ENCODE measurements at places on chromosomes 16 and 17.

GRCh38 chr17:50051082-50051576, 4.8 kb upstream of the ITGA3 start:
- DNase-seq, result peak; percentile 65

DNA sequence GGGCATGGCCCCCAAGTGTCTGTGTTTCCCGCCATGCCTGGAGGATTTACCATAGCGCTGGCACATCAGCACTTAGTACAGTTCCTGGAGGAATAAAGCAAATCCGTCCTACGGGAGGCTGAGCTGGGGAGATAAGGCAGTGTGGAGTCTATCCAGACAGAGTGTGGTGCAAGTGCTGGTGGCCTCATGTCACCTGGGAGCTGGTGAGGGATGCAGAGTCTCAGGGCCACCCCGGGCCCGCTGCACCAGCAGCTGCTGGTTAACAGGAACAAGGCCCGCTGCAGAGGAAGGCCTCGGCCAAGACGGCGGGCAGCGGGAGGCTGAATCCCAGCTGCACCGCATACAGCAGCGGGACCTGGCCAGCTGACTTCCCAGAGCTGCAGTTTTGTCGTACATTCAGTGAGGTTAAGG, 57.3 kb upstream of the CDC42EP4 start:
- no peak for DNase-seq

DNA sequence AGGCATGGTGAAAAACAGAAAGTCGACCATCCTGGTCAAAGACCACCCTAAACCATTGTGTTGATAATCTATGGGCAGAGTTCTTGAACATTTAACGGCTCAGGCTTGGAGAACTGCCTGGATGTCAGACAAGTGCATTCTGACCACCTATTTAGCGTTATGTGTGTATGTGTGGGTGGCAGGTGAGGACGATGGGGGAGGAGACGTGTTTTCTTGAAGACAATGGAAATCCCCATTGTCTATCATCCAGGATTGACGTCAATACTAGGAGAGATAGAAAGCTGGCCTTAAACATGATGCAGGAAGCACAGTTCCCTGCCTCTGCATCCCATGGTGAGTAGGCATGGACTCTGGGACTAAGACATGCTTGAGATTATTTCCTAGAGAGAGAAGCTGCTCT, 157.4 kb upstream of the MAF start:
- no peak for DNase-seq

DNA sequence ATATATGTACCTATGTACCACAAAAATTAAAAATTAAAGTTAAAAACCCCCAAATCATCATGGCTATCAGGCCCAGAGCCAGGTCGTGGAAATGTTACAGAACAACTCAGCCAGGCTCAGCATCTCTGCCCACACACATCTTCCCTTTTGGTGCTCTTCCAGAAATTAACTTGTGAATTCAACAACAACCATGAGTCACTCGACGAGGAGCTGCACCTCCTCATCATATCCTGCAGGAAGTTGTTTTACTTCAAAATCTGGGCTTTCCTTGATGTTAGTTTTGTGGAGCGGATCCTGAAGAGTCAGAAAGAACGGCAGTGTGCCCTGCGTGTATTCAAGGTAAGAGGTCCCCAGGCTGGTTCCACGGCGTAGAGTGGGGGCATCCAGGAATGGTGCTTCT, 10.6 kb downstream of the FBXO39 start:
- peak; percentile 69 for DNase-seq

DNA sequence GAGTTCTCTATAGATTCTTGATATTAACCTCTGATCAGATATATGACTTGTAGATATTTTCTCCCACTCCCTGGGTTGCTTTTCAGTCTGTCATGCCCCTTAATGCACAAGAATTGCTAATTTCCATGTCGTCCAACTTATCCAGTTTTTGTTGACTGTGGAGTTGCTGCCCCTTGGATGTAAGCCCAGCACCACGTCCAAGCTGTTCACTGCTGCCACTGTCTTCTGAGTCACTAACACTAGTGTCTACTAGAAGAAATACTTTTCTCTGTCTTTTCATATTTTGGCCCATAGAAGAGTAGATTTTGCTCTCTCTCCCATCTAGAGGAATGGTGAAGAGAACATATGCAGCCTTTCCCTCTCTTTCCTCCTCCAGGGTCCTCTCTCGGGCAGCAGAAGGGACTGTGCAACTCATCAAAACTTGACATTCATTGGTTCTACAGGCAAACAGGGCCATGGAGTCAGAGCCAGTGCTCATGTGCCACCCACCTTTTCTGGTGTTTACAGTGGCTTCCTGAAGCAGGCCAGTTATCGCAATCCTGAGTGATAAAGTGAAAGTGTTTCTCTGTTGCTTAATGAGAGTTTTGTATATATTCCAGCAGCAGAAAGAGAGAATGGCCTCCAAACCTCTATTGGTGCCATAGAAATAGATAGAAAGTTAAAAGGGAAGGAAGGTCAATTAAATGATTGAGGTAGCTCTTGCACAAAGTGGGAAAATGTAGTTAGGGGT, 22.6 kb upstream of the PMP22 start:
- peak; percentile 33 for DNase-seq

- peak; percentile 83 for DNase-seq
Measured at GRCh38 chr17:33779234-33779591, 475.9 kb upstream of the CCL2 start.

DNA sequence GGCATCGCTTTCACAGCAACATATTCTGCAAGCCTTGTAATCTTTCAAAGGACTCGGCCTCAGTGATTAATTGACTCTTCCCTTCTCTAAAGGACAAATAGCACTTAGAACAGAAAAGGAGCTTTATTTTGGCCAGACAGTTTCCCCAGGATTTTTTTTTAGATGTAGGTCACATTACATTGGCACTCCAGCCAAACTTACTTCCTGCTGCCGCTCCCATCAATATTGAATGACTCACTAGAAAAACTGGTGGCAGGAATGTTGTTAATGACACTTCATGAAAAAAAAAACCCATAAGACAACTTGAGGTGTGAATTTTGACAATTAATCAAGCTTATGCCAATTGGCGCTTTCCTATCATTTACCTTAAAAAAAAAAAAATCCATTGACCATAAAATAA, 432.6 kb downstream of the TOX3 start:
- no peak for DNase-seq

DNA sequence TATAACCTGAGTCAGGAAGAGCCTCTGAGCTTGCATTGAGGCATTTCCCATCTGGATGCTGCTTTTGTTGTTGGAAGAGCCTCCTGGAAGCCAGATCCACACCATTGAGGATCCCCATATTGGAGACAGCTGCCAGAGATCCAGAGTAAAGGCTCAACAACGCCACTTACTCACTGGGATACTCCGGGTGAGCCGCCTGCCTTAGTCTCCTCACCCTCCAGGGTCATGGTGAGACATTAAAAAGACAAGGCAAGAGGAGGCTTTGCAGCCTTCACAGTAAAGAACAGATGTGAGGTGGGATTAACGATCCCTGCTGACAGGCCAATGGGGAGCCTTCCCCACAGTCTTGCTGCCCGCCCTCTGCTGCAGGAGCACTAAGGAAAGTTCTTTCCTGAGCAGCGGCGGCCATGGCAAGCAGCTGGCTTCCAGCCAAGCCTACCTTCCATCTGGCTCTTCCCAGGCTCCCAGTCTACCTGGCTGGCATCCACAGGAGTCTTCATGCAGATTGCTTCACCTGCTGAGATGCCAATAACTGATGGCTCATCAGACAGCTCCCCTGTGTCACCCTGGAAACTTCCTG, 198.5 kb downstream of the CYLD start:
- no peak for DNase-seq

GRCh38 chr17:72619976-72620650, 472.4 kb downstream of the SLC39A11 start:
- no peak for DNase-seq

- DNase-seq, result no peak
Measured at GRCh38 chr17:1224330-1224729, 44.5 kb upstream of the ABR start.

GRCh38 chr17:9887508-9887907, 17.6 kb downstream of the RCVRN start:
- DNase-seq, result no peak

- no peak for DNase-seq
Measured at GRCh38 chr16:10950393-10950792, 6.0 kb downstream of the CLEC16A start.

- no peak for DNase-seq
Measured at GRCh38 chr17:63989622-63990345, 8.4 kb upstream of the PRR29 start.

GRCh38 chr17:29045734-29046472, 3.0 kb downstream of the PIPOX start:
- DNase-seq, result no peak

GRCh38 chr17:9148905-9149525, 127.7 kb downstream of the NTN1 start:
- no peak for DNase-seq

DNA sequence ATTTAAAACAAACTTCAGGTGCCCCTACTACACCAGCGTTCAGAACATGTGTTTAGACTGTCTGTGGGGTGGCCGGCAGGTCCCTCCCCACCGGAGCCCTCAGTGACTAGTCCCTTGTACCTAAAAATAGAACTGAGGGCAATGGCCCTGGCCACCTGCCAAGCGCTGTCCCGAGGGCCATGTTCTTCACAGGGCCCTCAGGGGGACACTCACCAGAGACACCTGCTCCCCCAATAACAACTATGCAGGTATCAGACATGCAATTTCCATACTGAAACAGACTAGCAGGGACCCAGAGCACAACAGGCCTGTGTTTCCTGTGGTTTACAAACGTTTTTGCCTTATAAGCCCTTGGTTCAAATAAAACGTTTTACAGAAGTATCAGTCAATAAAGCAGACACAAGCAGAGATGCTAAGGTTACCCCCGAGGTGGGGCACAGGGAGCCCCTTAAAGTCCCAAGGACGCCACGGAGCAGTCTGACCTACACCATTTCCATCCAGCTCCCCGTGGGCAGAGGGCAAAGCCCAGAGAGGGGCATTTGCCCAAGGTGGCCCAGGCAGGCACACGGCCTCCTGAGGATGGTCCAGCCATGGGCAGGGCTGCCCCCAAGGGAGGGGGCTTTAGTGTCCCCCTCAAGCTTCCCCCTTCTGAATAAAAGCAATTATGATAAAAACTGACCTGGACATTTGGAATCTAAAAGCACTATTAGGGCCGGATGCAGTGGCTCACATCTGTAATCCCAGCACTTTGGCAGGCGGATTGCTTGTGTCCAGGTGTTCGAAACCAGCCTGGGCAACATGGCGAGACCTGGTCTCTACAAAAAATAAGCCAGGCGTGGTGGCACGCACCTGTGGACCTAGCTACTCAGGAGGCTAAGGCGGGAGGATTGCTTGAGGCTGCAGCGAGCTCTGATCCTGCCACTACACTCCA, 896 bp upstream of the MYLK3 start:
- DNase-seq, result peak; percentile 9

- DNase-seq, result no peak
Measured at GRCh38 chr16:70630960-70631745, 15.2 kb upstream of the IL34 start.

GRCh38 chr16:46733319-46733830, 14.8 kb downstream of the MYLK3 start:
- DNase-seq, result no peak

DNA sequence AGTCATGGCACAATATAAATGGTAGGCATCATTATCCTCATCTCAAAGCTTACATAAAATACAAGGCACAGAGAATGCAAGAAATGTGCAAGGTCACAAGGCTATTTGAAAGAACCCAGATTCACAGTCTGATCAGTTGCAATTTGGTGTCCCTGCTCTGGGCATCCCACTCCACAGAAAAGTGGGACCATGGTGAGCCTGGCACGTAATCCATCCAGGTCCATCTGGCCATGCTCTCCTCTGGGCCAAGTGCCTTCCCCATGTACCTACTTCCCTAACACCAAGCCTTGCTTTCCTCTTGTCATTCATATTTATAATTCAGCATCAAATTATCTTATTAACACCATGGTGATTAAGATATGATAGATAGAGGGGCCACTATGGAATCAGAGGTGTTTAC, 390.0 kb downstream of the CDH11 start:
- DNase-seq, result no peak

GRCh38 chr17:66889480-66890230, 54.7 kb downstream of the CACNG5 start:
- no peak for DNase-seq

- no peak for DNase-seq
Measured at GRCh38 chr17:39484178-39484577, 22.9 kb downstream of the CDK12 start.

DNA sequence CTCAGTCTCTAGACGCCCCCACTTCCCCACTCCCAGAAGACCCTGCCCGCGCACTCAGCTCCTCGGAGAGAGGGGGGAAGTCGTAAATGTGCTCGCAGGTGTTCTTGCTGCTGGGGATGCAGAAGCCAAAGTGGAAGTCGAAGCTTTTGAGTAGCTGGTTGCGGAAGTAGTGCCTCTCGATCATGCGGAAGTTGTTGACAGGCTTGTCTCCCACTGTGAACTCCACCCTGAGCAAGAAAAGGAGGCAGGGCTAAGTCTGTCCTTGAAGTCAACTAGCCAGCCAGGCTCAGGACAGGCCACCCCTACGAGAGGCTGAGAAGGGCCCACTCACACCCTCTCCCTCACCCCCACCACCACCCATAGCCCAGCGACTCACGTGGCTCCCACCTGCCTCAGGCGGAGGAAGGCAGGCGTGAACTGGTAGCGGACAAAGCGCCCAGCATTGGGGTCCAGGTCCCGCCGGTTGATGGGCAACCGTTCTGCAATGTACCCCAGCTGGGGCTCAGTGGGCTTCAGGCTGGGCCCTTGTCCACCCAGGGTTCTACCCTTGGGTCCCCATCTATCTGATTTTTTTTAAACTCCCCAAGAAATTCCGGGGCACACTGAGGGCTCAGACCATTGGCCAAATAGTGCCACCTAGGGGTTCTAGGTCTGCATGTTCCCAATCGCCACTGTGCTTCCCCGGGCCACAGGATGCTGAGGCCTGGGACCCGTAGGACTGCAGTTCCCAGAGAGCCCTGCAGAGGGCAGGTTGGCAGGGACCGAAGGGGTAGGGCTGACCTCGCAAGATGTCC, 4.6 kb downstream of the UNC119 start:
- DNase-seq, result peak; percentile 90

- no peak for DNase-seq
Measured at GRCh38 chr17:18139498-18139897, 30.9 kb downstream of the MYO15A start.

Measured in AG20443 (cell line).